ENCODE measurements at places on chromosomes 2 and 18. TPM values are rescaled to one million over a fixed set of nuclear protein-coding genes. Genes with fewer than 3 reads are reported as not detected.

The DES gene
- total RNA-seq, result 0.26 TPM

DNA sequence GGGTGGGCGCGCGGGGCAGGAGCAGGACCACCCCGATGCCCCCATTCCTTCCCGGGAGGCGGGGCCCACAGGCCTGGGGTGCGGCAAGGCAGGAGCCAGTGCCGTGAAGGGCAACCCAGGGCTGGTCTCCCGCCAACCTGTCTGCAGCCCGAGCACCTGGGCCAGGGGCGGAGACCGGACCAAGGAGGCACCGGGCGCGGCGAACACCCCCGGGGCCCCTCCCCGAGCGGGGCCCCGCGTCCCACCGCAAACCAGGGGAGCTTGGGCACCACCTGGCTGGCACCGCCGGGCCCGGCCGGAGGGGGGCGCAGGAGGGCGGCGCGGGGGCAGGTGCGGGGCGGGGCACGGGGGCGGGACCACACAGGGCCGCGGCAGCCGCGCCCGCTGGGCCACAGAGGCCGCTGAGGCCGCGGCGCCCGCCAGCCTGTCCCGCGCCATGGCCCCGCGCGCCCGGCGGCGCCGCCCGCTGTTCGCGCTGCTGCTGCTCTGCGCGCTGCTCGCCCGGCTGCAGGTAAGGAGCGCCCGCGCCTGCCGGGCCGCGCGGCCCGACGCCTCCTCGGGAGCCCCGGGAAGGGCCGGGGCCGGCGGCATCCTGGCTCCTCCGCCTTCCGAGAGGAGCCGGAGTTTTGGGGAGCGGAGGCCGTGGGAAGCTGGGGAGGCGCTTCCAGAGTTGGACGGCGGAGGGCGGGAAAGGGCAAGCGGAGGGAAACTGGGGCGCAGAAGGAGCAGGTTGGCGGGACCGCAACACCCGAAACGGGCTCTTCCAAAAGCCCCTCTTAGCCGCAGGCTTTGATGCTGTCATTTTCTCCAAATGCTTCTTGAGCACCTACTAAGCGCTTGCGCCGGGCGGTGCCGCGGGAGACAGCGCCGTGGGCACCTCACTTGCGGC is at the start of gene TNFRSF11A:
Gene TNFRSF11A, plus strand, starts transcription at position 394 of the 889 bp plus-strand sequence. Its CDS starts 43 bp downstream, at position 437.
- no peak within 1 kb of the TSS for H3K27ac ChIP-seq
- peaks cover 2% of the 10 kb centered on the region for H3K36me3 ChIP-seq
- DNase-seq, result peak; percentile 70

- H3K27me3 ChIP-seq, result peaks cover 13% of the 10 kb centered on the region
- DNase-seq, result no peak
- no peak overlapping the region for H3K4me3 ChIP-seq
- no peak overlapping the region for H3K27ac ChIP-seq
- H3K36me3 ChIP-seq, result no peaks in the 10 kb centered on the region
Observed at GRCh38 chr2:172925600-172925999, 150.0 kb upstream of the MAP3K20 start.

DNA sequence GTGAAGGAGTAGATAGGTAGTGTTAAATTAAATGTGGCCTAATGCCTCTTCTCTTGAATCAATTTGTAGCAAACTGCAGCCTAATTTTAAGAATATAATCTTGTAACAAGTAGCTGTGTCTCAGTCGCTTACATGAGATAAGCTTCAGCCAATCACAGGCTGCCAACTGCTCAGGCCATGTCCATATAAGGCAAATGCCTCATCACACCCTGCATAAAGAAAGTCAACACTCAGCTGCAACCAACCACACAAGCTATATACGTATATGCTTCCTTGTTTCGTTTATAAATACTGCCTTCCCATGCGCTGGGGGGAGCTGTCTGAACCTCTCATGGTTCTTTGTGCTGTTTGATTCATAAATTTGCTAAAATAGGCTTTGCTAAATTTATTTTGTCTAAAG is 476.3 kb downstream of the TRIB2 start:
- no peak for DNase-seq
- H3K4me3 ChIP-seq, result no peak overlapping the region
- peaks cover 5% of the 10 kb centered on the region for H3K27me3 ChIP-seq
- H3K4me1 ChIP-seq, result no peaks in the 10 kb centered on the region

The LYPD1 gene
- total RNA-seq, result not detected

DNA sequence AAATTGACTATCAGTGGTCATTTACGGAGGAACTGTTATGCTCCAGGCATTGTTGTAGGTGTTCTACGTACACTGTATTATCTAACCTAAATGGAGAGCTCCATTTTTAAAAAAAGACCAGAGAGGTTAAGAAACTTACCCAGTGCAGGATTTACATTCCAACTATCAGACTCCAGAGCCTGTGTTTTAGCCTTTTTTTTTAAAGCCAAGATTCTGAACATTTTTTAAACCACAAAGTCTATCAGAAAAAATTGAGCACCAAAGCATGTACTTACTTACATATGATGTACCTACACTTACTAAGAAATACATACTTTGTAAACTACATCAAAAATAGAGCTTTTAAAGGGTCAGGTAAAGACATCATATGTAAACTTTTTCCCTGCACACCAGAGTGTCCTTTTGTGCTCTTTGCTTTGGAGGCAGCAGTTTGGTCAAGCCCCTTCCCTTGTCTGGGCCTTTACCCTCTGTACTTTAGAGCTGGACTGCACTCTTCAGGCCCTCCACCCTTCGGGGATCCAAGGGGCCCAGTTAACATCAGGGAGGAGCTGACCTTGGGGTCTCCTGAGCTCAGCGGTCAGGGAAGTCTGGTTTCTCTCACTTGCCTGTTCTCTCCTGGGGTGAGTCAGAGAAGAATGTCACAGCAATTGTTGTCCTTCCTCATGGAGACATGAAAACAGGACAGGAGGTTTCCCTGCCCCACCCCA is 58.4 kb downstream of the ITGB1BP1 start:
- H3K27ac ChIP-seq, result no peak overlapping the region
- H3K4me3 ChIP-seq, result no peak overlapping the region
- no peaks in the 10 kb centered on the region for H3K36me3 ChIP-seq
- no peaks in the 10 kb centered on the region for H3K4me1 ChIP-seq
- no peak for DNase-seq
- peaks cover 5% of the 10 kb centered on the region for H3K27me3 ChIP-seq

The TEX51 gene
- not detected for total RNA-seq

The SFTPB gene
- total RNA-seq, result not detected

DNA sequence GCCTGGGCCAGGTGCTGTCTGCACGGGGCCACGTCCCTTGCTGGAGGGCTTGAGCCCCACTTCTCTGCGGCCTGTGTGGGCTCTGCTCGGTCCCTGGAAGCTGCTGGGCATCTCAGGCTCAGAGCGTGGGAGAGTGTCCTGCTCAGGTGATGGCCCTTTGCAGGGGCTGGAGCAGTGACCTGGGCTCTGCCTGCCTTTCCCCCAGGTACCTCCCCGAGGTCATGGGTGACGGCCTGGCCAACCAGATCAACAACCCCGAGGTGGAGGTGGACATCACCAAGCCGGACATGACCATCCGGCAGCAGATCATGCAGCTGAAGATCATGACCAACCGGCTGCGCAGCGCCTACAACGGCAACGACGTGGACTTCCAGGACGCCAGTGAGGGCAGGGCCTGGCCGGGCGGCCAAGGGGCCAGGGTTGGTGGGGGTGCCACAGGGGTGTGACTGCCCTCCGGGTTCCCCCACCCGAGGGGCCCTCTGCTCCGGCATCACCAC is 29.9 kb downstream of the GPC1 start:
- H3K27ac ChIP-seq, result no peak overlapping the region
- peaks cover 2% of the 10 kb centered on the region for H3K36me3 ChIP-seq
- DNase-seq, result no peak
- H3K27me3 ChIP-seq, result no peaks in the 10 kb centered on the region
- H3K4me3 ChIP-seq, result no peak overlapping the region
- no peaks in the 10 kb centered on the region for H3K4me1 ChIP-seq

The BOLL gene
- total RNA-seq, result not detected

The SMIM21 gene
- total RNA-seq, result not detected

DNA sequence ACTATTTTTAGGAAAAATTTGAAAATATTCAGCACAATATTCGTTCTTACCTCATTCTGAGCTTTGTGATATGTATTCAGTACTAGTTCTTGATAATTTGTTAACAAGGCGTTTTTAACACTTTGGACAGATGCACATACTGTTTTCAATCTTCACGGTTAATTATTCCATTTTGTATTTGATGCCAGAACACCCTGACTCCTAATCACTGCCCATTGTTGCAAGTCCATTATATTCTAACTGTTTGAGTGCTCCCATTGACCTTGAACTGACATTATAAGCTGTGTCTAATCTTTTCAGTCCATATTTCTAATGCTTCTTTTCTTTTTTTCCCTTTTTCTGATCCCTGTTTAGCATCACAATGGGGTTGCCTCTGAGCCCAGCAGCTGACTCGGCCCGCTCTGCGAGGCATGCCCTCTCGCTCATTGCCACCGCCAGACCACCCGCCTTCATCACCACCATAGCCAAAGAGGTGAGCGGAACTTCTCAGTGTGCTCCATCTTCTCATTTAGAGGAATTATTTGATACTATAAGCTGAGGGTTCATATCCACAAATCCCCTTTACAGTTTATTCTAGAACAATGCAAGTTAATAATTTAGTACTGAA is 211.3 kb upstream of the BOD1L2 start:
- H3K27ac ChIP-seq, result no peak overlapping the region
- peaks cover 11% of the 10 kb centered on the region for H3K36me3 ChIP-seq
- H3K4me3 ChIP-seq, result no peak overlapping the region
- H3K27me3 ChIP-seq, result no peaks in the 10 kb centered on the region
- no peak for DNase-seq

DNA sequence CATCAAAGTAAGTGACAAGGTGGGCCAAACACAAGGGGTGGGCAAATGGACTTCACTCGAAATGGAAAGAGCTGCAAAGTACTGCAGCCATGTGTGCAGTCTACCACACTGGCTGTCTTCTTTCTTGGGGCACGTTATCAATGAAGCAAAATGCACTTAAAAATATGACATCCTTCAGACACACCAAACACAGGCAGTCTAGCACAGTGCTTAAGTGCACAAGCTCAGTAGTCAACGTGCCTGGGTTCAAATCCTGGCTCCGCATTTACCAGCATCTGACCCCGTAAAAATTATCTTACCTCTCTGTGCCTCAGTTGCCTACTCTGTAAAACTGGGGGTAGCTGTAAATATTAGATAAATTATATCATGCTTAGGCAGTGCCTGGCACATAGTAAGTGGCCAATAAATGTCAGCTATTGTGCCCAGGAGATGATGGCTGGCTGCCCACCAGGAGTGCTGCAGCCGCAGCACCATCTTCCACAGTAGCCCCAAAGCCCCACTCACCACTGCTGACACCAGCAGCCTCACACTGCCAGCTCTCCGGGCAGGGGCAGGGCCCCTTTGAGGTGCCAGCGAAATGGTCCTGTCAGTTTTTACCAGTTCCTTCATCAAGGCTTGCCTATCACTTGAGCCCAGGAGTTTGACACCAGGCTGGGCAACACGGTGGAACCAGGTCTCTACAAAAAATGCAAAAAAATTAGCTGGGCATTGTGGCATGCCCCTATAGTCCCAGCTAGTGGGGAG is 121.8 kb upstream of the SLC1A4 start:
- no peak overlapping the region for H3K4me3 ChIP-seq
- no peak for DNase-seq
- no peaks in the 10 kb centered on the region for H3K36me3 ChIP-seq

GRCh38 chr18:66495844-66496243 is 108.0 kb downstream of the CDH19 start:
- H3K4me3 ChIP-seq, result no peak overlapping the region
- DNase-seq, result peak; percentile 2
- no peaks in the 10 kb centered on the region for H3K36me3 ChIP-seq

The SOX11 gene
- not detected for total RNA-seq

GRCh38 chr2:142124706-142125105 is 6.1 kb downstream of the LRP1B start:
- H3K4me3 ChIP-seq, result no peak overlapping the region
- no peak overlapping the region for H3K27ac ChIP-seq
- no peak for DNase-seq
- no peaks in the 10 kb centered on the region for H3K36me3 ChIP-seq
- no peaks in the 10 kb centered on the region for H3K4me1 ChIP-seq
- H3K27me3 ChIP-seq, result peaks cover 16% of the 10 kb centered on the region

GRCh38 chr2:183022711-183023110 is 15.5 kb downstream of the NCKAP1 start:
- DNase-seq, result no peak
- H3K27ac ChIP-seq, result no peak overlapping the region
- H3K4me1 ChIP-seq, result no peaks in the 10 kb centered on the region
- no peaks in the 10 kb centered on the region for H3K36me3 ChIP-seq
